Activated gamma-delta T cell treated with Interleukin-2 at 50 U/mL for 16 hours (primary cell): ENCODE measurements at places on chromosomes 1 and 21.

DNA sequence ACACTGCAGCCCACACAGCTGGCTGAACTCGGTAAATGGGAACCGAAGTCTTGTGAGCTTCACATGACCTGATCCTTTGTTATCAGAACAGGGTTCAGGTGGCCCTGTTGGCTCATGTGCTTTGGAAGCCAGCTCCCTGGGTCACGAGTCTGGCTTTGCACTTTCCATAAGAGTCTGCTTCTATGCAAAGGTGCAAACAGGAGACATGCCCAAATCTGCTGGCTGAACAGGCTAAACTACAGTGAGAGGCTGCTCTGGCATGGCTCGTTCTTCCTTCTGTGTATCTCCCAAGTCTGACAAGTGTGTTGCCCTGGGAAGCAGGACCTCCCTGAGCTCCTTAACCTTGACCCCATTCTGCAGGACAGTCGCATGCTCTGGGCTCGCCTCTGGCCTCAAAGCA is 549.6 kb downstream of the KIF26B start:
- no peak for DNase-seq

- DNase-seq = no peak
Observed at GRCh38 chr1:65503427-65503826, 83.0 kb downstream of the LEPR start.

DNA sequence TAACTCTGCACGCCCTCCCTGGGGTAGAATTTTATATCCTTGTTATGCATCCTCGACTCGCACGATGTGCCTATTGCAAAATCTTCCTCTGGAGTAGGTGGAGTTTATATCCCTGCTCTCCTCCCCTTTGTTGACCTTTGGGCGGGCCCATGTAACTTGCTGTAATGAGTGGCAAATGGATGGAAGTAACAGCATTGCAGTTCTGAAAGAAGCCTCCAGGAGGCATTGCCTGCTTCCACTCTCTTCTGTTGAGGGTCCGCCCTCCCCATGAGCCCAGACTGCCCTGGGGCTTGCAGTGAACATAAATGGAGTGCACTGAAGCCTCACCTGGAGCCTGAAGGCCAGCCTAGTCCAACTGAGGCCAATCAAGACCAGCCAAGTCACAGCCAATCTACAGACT is 62.2 kb upstream of the GRIK3 start:
- DNase-seq = no peak

- no peak for DNase-seq
Observed at GRCh38 chr1:61190618-61191432, 108.5 kb downstream of the NFIA start.

- no peak for DNase-seq
Observed at GRCh38 chr1:210398466-210398865, 69.8 kb downstream of the HHAT start.

DNA sequence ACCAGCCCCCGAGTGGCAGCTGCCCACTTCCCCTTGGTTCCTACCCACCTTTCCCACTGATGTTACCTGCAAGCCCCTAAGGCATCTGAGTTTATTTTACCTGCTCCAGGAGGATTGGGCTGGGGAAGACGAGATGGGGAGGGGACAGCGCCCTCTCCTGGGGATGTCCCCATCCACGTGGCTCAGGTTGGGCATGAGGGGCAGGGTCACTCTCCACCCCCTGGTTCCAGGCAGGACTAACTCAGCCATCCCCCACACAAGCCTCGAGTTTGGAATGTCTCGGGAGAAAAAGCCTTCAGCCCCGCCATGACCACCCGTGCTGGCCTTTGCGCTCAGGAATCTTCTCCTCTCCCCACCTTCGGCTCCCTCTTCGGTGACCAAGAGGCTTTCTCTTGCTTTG is 90.0 kb downstream of the ARHGEF10L start:
- DNase-seq = no peak

DNA sequence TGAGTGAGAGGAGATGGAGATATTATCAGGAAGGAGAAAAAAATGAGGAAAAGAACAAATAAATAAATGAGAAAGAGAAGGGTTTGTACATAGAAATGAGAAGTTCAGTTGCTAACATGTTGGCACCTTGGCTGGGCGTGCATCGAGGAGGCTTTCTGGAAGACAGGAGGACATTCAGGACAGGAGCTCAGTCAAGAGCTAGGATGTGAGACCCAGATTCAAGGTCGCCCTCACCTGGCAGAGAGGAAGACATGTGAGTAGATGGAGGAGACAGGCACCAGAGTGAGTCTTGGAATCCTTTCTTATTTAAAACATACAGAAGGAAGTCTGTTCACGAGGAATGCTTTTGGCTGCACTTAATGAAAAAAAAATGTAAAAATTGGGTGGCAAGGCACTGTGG is 640.9 kb downstream of the NPHP4 start:
- no peak for DNase-seq

GRCh38 chr1:116855773-116856201 is 53.9 kb upstream of the PTGFRN start:
- no peak for DNase-seq
